GM04504 (cell line): ENCODE measurements at places on chromosomes 12 and 14.
A peak's percentile ranks its signal among the peaks of the same experiment; 100 is the strongest.

DNA sequence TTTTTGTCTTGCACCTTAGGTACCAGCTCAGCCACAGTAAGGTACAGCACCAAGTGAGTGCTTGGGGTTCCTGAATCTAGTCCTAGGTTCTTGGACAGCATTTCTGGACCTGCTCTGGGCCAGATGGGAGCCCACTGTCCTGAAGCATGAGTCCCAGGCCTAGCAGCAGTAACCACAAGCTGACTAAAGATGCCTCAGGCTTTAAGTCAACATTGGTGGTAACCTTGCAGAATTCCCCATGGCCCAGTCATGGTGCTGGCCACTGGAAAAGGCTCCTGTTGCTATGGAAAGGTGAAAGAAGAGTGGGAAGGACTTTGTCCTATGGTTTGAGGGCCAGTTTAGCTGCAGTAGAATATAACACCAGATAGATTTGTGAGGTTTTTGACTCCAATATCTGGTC, 86.9 kb upstream of the CLEC14A start:
- DNase-seq = peak; percentile 58

DNA sequence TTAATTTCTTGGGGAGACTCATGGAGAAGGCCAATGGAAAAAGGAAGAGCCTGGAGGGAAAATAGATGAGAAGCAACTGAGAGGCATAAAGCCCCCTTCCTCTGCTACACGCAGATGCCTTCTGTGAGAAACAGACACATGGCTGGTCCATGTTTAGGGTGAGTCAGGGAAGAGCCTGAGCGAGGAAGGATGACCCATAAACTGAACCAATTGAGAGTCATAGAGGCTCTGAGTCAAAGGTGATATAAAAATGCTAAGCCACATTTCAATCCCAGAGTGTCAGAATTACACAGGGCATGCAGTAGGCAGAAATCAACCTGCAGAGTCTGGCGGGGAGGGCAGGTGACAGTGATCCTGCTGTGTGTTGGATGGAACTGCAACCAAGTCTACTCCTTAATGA, 30.1 kb upstream of the NEDD1 start:
- DNase-seq = no peak

DNA sequence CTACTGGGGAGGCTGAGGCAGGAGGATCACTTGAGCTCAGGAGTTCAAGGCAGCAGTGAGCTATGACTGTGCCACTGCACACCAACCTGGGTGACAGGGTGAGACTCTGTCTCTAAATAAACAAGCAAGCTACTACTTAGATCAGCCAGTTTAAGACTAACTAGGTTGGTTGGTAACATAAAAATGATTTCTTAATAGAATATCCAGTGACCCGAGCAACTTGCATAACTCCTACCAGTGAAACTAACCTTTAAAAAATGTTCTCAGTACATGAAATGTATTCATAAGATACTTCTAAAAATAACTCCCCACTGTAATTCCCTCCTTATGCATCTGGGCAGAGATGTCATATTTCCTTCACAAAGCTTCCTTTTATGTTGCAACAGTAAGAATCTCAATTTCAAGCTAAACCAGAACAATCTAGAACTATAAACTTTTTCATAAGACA, 15.9 kb downstream of the TAOK3 start:
- DNase-seq = peak; percentile 68

GRCh38 chr12:31682136-31682962, 22.9 kb downstream of the ETFBKMT start:
- DNase-seq = peak; percentile 52

DNA sequence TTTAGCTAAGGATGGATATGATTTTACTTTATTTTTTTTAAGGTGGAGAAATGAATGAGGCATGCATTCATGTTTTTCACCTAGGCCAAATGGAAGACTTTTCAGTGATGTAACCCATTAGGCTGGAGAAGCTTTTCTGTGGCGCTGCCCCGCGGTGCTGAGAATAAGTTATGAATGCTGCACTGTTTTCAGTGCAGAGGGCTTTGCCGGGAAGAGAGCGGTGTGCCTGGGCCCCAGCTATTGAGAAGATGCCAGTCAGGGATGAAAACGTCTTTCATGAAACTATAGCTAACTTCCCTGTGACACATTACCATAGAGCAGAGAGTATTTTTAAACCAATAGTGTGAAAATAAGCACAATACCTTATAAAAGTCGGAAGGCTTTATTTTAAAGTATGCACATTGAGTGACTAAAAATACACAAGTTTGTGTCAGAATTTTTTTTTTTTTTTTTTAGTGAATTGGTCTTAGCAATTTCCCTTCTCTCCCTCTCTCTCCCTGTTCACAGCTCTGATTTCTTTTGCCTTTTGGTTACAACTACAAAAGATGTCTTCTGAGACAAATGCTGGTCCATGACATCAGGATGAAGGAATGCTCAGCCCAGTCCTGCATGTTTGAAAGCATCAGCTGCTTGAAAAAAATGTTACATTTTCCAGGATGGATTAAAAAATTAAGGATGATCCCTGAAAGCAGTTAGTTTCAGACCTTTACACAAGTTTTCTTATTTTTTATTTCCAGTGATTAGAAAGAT, 48.3 kb downstream of the NPAS3 start:
- peak; percentile 14 for DNase-seq

DNA sequence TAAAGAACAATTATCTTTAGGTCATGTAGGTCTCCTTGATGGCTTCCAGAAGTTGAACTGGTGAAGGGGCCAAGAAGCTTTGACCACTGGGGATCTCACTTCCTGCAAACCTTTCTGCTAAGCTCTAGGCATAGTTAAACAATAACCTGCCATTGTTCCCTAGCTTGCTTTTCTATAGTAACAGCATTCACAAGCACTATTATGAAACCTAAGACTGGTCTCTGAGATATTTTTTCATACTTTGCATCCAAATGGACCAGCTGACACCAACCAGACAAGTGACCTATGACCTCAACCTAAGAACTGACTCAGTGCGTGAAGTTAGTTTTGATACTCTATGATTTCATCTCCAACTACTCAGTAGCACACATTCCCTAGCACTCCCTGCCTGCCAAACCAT, 129.1 kb downstream of the PTPRB start:
- DNase-seq = no peak

- DNase-seq = no peak
Measured at GRCh38 chr12:94795520-94795919, 145.2 kb upstream of the TMCC3 start.

DNA sequence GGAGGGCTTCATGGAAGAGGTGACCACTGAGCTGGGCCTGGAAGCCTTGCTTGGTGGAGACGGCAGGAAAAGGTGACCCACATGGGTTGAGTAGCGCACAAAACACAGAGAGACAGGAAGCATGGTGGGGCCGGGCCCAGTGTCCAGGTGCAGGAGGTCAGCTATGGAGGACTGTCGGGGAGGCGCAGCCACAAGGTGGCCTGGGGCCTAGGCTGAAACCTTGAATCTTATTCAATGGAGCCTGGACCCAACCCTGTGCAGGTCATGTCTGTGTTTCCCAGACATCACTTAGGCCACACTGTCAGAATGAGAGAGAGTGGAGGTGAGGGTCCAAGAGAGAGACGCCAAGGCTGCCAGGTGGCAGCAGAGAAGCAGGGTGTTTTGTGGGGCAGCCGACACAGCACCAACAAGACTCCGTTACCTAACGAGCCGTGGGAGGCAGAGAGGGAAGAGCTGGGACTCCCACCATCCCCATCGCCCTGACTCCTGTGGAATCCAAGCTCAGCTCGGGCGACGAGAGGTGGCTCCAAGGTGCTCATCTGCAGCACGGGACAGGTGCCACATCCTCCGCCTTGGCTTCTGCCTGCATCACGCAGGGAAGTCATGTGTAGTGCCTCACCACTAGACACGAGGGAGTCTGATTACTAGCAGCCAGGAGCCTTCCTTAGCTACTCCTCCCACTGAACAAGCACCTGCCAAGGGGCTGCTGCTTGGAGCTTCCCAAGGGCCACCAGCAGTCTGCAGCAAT, 38.7 kb downstream of the DEGS2 start:
- no peak for DNase-seq

DNA sequence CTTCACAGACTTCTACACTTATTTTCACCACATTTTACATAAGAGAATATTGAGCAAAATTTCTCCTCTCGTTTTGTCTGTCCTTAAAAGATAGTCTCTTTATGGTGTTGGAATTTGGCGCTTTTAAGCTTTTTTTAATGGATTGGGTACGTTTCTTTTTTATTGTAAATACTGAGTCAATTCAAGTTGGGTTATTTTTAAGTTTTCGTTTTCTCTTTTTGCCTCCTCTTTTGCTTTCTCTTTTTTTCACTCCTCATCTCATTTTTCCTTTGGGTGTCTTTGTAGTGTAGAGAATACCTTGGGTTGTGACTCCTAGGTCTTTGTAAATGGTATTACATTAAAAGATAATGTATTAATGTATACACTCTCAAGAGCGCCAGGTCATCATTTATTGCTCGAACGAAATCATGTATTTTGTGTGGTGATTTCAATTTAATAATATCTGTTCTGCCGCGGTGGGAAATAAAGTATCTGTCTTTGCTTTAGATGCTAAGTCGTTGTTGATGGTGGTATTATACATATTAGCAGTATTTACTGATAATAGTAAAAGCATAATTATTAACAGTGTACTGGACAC, 845 bp downstream of the TMX1 start:
- DNase-seq = no peak

DNA sequence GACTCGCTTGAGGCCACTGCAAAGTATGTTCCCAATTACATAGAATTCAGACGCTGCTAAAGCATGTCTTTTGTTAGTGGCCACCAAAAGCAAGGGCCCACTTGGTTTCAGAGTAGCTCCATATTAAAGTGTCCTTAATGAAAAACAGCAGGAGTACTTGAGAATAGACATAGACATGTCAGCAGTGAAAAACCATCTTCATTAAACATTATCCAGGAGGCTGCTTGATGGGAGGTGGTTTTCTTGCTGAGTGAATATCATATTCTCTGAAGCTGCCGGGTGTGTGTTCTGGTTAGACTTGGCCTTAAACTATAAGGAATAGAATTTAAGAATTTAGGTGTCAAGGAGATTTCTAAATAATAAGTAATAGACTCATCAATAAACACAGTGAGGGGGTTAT, 79.5 kb upstream of the CCDC198 start:
- no peak for DNase-seq

DNA sequence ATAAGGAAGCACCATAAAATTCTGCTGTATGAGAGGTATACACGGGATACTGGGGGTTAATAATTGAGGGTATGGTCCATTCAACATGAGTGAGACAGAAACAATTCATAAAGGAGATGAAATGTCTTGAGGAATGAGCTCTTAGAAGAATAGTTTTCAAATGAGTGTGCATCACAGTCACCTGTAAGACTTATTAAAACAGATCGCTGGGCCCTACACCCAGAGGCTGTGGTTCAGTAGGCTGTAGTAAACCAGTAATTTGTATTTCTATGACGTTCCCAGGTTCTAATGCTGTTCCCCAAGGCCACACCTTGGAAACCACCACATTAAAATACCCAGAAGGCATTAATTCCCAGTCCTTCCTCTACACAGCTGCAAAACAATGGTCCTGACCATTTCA, 49.6 kb downstream of the CAND1 start:
- DNase-seq = no peak

- peak; percentile 44 for DNase-seq
Measured at GRCh38 chr12:46998811-46999368, 80.5 kb upstream of the PCED1B start.

DNA sequence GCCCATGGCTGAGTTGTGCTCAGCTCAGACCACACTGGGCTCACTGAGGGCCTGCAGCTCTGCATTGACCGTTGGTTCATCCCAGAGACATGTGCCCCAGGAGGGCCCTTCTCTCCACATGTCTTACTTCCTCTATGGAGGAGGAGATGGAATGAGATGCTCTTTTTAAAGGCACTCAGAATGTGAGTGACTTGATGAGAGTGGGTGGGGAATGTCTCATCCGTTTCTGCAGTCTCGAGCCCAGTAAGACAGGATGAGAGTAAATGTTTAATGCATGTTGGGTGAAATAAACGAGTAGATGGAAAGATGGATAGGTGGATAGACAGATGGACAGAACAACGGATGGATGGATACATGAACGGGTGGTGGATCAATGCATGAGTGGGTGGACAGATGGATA, 68.8 kb upstream of the NOS1 start:
- DNase-seq = no peak

GRCh38 chr12:89729946-89730459, 21.4 kb upstream of the ATP2B1 start:
- DNase-seq = no peak

DNA sequence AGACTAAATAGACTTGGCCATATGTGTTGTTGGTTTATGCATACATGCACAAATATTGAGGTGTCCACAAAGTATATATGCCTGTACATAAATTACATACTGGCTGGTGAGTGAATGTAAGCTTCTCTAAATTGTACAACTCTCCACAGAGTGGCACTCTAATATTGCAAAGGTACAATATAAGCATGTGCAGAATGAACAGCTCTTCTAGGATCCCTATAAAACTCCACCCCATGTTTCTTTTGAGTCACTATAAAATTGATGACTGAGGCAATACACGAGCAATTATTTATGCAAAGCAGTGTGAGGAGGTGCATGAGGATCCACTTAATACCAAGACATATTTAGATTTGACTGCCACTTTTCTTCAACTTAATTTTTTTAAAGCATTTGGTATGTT, 172.2 kb downstream of the NAV3 start:
- DNase-seq = no peak

GRCh38 chr14:32621585-32621984, 292.5 kb downstream of the AKAP6 start:
- no peak for DNase-seq

GRCh38 chr14:76500011-76500410, 124.1 kb downstream of the ESRRB start:
- DNase-seq = peak; percentile 24

GRCh38 chr14:32201816-32202490, at the start of gene RNU6-7:
RNU6-7 (plus strand) TSS chr14:32202045.
- no peak for DNase-seq

DNA sequence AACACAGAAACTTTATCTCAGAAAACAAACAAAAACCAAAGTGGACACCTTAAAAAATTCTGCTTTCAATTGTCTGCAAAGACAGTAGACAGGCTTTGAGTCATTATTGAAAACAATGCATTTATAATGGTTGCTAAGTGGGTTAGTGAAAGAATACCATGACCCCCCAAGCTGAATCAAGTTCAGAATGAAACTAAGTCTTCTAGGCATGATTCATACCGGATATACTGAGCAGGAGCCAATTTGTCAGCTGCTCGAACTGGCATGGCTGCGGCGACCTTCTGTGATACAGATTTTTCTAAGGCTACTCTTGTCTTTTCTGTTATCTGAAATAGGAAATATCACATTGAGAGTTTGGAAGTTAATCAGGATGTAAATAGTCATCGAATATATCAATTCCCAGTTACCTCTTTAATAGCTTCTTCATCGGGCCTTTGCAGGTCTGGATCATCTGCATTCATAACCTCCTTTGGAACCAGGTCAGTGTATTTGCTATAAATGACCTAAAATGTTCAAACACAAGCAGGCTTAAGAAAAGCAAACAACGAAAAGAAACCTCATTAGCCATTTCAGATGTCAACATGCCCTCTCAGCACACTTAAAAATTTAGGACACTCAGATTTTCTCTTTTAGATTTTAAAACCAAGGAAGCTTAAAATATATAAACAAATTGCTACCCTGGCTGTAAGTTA, 22.3 kb downstream of the SNW1 start:
- DNase-seq = peak; percentile 20
